H1 (cell line): ENCODE measurements at places on chromosomes 7 and 10.

DNA sequence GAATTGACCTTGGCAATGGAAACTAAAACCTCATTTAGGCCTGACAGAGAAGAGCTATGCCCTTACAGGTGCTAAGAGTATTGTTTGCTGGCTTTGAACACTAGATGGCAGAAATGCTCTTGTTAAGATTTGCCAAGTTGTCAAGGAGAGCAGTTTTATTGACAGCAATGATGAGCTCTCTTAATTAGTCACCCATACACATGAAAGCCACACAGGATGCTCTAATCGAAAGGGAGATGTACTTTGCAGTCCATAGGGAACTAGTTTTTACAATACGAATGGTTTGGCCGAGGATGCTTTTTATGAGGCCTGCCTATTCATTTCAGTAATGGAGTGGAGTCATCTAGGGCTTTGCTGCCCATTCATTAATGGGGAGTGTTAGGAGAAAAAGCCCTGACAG is 45.4 kb upstream of the MBL2 start:
- H3K27ac ChIP-seq = no peak overlapping the region
- no peaks in the 10 kb centered on the region for H3K4me1 ChIP-seq
- no peaks in the 10 kb centered on the region for H3K36me3 ChIP-seq
- H3K27me3 ChIP-seq = no peaks in the 10 kb centered on the region
- no peak overlapping the region for H3K4me3 ChIP-seq
- DNase-seq = peak; percentile 39

- no peak overlapping the region for H3K4me3 ChIP-seq
- H3K27ac ChIP-seq = 0 out of 2 replicates have a peak overlapping the region, but pooled peaks have one; percentile 13
- no peak for DNase-seq
These were observed 387.5 kb upstream of the GALNT17 start for GRCh38 chr7:70744492-70744891.

DNA sequence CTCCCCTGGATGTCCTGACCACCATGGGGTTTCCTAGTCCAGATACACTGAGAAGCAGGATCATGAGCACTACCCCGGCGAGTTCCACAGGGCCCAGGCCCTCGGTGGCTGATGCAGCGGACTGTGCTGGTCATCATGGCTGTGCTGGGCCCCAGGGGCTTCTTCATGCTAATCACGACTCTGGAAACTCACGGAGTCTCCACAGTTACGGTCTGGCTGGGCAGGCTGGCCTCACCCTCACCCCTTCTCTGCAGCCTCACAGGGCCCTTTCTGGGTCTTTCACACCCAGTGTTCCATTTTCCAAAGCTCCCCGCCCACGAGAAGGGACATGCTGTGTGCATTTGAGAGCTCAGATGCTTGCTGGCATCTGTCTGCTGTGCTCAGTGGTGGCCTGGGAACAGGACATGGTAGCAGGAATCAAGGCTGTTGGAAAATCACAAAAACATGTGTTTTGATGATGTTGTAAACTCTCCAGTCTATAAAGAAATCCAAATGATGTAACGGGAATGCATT is 119.0 kb downstream of the PTPN20 start:
- H3K27ac ChIP-seq = no peak overlapping the region
- no peak overlapping the region for H3K4me3 ChIP-seq
- no peaks in the 10 kb centered on the region for H3K36me3 ChIP-seq
- DNase-seq = no peak

DNA sequence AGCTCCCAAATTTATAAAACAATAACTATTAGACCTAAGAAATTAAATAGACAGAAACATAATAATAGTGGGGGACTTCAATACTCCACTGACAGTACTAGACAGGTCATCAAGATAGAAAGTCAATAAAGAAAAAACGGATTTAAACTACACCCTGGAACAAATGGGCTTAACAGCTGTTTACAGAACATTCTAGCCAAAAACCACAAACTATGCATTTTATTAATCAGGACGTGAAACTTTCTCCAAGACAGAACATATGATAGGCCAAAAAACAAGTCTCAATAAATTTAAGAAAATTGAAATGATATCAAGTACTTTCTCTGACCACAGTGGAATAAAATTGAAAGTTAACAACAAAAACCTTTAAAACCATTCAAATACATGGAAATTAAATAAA is 46.4 kb downstream of the ZNF680 start:
- H3K27me3 ChIP-seq = no peaks in the 10 kb centered on the region
- H3K36me3 ChIP-seq = no peaks in the 10 kb centered on the region
- H3K4me1 ChIP-seq = no peaks in the 10 kb centered on the region
- H3K27ac ChIP-seq = no peak overlapping the region
- no peak overlapping the region for H3K4me3 ChIP-seq

- peaks cover 29% of the 10 kb centered on the region for H3K4me1 ChIP-seq
- H3K27me3 ChIP-seq = no peaks in the 10 kb centered on the region
- no peaks in the 10 kb centered on the region for H3K36me3 ChIP-seq
- no peak for DNase-seq
- no peak overlapping the region for H3K4me3 ChIP-seq
These were observed 51.1 kb downstream of the ELFN1 start for GRCh38 chr7:1721047-1721690.

DNA sequence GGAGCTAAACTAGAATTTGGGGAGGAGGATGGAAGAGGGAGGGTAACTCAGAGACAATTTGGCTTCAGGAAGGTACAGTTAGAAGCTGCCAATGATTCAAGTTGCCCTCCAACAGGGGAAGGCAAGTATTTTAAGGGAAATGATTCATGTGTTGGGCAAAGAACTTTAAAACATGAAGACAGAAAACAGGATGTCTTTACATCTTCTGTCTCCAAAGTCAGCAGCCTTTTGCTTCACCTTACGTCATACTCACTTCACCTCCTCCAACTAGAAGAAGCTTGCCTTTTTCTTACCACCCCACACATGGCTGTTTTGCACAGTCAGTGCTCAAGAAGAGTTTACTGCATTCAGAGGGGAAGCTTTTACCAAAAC is 36.1 kb downstream of the PPP1R3C start:
- H3K36me3 ChIP-seq = no peaks in the 10 kb centered on the region
- H3K4me1 ChIP-seq = no peaks in the 10 kb centered on the region
- no peak for DNase-seq
- H3K4me3 ChIP-seq = no peak overlapping the region

DNA sequence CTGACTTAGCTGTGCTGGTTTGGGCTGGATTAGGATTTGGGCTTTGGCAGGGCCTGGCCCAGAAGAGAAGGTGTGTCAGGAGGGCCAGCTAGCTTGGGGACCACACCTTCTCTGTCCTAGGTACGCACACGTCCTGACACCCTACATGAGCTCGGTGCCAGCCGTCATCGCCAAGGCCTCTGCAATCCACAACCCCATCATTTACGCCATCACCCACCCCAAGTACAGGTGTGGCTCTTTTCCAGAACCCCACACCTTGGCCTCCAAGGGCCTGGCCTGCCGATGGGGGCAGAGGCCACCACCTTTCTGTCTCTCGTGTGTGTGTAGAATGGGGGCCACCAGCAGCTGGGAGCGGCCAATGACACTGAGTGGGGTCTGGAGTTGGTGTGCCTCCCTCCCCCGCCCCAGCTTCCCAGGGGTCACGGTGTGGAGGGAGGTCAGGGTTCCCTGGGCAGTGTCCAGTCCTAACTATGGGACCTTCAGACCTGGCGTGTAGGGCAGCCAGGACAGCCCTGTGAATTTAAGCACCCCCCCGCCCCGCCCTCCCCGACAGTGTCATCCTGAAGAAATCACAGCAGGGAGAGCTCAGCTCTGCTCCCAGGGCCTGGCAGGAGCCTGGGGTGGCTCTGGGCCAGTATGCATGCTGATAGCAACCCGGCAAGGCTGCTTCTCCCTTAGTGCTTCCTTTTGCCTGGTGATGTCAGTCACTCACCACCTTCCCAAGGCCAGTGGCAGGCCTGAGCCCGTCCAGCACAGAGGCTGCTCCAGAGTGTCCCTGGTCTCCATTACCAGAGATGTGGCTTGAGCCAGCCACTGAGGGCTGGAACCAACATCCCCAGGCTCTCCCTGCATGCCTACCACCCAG is 6.9 kb upstream of the LDB3 start:
- H3K4me1 ChIP-seq = no peaks in the 10 kb centered on the region
- no peak overlapping the region for H3K4me3 ChIP-seq
- H3K27ac ChIP-seq = no peak overlapping the region
- H3K36me3 ChIP-seq = no peaks in the 10 kb centered on the region
- H3K27me3 ChIP-seq = no peaks in the 10 kb centered on the region

DNA sequence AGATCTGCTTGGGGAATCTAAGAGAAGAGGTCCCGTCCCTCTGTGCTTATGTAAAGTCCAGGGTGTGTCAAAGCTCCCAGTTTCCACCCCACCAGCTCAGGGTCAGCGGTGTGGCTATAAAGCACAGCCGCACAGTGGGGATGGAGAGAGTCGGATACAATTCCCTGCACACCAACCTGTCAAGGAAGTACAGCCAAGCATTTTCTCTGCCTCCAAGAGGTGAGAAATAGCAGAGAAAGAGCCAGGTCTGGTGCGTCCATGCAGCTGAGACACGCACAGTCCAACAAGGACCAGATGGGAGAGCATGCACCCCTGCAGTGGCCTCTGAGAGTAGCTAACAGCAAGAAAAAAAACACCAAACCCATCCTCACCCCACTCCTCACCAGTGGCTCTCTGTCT is 61.3 kb upstream of the WAC start:
- no peaks in the 10 kb centered on the region for H3K27me3 ChIP-seq
- no peak overlapping the region for H3K27ac ChIP-seq
- H3K36me3 ChIP-seq = no peaks in the 10 kb centered on the region
- DNase-seq = no peak
- H3K4me3 ChIP-seq = no peak overlapping the region
- peaks cover 9% of the 10 kb centered on the region; the same call in 1 of the 2 replicates for H3K4me1 ChIP-seq

DNA sequence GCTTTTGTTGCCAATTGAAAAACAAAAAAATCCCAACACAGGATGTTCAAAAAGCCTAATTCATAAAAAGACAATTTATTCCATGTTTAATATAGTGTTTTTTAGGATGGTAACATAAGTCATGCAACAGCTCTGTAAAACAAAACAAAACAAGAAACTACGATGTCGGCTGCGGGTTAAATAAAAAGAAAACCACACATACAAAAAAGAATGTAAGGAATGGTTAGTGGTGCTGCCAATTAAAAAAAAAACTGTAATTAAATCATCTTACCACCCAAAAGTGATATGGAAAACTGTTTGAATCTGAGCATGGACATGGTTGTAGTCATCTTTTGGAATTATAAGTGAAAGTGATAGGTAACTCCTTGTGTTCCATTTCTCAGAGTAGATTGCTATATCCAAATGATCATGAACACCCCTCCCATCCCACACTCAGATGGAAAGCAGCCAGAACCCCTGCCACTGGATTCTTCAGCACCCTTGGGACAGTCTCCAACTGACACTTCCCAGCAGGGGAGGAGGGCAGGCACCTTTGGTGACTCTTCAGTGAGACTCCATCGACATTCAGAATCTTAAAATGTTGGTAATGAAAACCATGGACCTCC is 14.3 kb upstream of the DAGLB start:
- H3K4me3 ChIP-seq = no peak overlapping the region
- H3K36me3 ChIP-seq = peaks cover 22% of the 10 kb centered on the region
- no peaks in the 10 kb centered on the region for H3K4me1 ChIP-seq
- no peaks in the 10 kb centered on the region for H3K27me3 ChIP-seq

DNA sequence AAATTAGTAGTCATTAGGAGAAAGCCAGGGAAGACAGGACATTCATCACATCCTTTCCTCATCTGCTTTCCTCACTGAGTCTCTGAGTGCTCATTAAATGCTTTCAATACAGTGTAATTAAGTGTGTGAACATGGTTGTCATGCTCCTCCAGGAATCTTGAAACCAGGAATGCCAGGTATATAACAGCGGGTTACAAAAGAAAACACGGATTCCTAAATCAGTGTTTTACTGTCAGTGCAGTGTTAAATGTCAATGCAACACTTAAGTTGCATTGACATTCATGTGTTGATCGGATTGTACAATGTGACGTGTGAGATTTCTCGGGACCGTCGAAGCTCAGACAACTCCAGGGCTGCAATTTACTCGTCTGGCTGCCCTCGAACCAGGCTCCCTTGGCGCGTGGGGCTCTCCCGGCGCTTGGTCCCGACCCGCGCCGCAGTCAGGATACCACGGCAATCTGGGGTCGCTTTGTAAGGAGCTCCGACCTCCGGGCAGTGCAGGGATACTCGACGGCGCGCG is 455 bp upstream of the SPAG6 start:
- H3K4me3 ChIP-seq = peak overlapping the region; percentile 52; the same call in 1 of the 2 replicates
- H3K4me1 ChIP-seq = 0 out of 2 replicates have a peak, but pooled peaks cover 5% of the 10 kb centered on the region

DNA sequence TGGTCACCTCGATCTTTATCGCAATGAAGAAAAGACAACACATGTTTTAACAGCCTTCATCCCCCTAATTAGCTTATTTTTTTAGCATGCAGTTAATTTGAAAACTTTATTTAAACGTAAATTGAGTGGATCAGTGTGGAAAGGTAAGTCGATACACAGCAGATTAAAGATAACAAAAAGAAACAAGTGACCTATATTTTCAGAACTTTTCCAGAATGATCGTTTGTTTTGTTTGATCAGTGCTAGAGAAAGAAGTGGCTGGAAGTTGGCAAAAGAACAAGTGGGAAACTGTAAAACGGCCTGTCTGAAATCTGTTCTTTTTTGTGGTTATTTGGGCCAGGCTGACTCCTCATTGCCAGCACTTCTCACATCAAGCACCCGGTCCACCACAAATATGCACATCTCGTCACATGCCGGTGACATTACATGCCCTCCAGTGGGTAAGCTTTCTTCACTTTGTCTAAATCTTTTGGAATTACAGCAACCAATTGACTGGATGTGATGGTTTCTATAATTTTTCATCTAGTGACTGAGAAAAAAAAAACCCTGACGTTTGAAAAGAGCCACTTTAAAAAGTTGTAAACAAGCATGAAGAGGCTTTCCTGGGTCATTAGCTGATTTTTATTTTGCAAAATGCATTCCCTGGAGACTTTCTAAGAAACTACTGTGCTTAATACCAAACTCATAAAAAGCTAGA is 33.2 kb downstream of the C7orf33 start:
- H3K4me3 ChIP-seq = no peak overlapping the region
- no peaks in the 10 kb centered on the region for H3K4me1 ChIP-seq
- no peaks in the 10 kb centered on the region for H3K27me3 ChIP-seq
- H3K27ac ChIP-seq = no peak overlapping the region
- no peaks in the 10 kb centered on the region for H3K36me3 ChIP-seq
- DNase-seq = no peak

DNA sequence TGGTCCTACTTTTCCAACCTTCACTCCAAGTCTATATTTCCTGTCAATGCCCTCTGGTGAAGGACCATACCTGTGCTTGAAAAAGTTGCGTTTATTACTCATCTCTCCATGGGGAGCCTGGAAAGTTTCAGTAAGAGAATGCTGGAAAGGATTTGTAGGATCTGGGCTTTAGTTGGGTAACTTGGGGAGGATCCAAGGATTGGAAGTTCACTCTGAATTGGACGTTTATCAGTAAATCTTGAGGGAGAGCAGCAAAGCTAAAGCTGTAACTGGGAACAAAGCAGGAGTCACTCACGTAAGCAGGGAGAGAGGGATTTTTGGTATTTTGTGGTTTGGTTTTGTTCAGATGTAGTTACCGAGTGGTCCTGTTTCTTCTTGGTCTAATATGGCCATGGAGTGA is 51.4 kb upstream of the NPVF start:
- H3K4me1 ChIP-seq = no peaks in the 10 kb centered on the region
- H3K27me3 ChIP-seq = no peaks in the 10 kb centered on the region
- H3K4me3 ChIP-seq = no peak overlapping the region
- no peak overlapping the region for H3K27ac ChIP-seq

GRCh38 chr10:133457100-133457841 is 3.5 kb downstream of the SCART1 start:
- no peak for DNase-seq
- no peaks in the 10 kb centered on the region for H3K27me3 ChIP-seq
- no peak overlapping the region for H3K27ac ChIP-seq
